ENCODE measurements at places on chromosomes 3 and 15. TPM values are rescaled to one million over a fixed set of nuclear protein-coding genes. Genes with fewer than 3 reads are reported as not detected.
A peak's percentile ranks its signal among the peaks of the same experiment; 100 is the strongest.

DNA sequence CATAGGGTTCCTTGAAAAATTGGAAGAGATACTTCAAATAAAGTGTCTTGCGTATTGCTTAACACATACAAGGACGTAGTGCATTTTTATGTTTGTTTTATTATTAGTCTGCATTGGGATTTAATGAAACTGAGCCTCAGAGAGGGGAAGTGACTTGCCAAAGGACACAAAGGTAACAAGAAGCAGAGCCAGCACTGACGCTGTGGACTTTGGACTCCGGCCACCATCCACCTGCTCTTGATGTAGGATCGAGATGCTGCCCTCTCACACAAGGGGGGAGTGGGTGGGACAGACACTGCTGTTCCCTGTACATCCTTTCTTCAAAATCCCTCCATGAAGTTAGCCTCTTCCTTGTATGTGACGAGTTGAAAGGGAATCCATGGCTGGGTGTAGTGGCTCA is 435.4 kb upstream of the RGMA start:
- DNase-seq, result no peak

Gene SKOR1
- 0.12 TPM for total RNA-seq

- no peak for DNase-seq
Observed at GRCh38 chr3:102536456-102536855, 101.6 kb downstream of the ZPLD1 start.

GRCh38 chr15:93087825-93088199 is 1.2 kb downstream of the RGMA start:
- peak; percentile 83 for DNase-seq

DNA sequence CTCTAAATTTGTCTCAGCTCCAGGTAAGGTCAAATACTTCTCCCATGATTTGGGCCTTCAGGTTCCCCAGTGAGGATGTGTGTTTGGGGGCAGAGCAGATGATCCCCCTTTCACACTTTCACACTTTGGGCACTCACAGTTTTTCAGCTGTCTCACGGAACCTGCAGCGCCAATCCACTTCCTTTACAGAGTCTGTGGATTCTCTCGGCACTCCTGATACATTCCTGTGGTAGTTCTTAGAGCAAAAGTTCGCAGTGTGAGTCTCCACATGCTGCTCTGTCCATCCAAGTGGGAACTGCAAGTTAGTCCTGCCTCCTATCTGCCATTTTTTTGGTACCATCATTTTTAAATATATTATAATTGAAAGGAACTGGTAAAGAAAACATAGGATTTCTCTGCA is 20.2 kb upstream of the CPOX start:
- DNase-seq, result no peak

DNA sequence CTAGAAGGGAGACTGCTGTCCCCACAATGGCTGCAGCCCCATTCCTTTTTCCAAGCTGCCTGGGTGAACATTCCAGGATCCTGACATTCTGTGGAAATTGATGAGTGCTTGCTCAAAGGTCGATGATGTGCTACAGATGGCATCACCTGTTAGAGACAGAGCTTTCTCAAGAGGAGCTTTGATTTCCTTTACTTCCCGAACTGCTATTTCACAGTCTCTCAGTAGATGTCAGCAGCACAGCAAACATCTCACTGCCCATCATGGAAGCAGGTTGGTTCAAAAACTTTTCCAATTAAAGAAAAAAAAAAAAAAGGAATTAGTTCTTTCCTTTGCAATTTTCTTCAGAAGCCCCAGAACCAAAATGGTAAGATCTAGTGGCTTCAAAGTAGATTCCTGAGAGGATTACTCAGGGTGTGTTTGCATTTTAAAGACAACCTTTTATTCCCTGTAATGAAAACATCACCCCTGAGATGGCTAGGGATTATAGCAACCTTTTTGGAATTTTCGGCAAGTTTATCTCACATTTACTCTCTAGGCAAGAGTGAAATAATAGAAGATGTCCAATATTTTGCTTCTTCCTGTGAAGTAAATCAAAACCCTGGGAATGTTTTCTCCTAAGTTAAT is 44.8 kb downstream of the POLR2M start:
- DNase-seq, result no peak

GRCh38 chr3:16304061-16305010 is 39.3 kb downstream of the OXNAD1 start:
- DNase-seq, result peak; percentile 49

DNA sequence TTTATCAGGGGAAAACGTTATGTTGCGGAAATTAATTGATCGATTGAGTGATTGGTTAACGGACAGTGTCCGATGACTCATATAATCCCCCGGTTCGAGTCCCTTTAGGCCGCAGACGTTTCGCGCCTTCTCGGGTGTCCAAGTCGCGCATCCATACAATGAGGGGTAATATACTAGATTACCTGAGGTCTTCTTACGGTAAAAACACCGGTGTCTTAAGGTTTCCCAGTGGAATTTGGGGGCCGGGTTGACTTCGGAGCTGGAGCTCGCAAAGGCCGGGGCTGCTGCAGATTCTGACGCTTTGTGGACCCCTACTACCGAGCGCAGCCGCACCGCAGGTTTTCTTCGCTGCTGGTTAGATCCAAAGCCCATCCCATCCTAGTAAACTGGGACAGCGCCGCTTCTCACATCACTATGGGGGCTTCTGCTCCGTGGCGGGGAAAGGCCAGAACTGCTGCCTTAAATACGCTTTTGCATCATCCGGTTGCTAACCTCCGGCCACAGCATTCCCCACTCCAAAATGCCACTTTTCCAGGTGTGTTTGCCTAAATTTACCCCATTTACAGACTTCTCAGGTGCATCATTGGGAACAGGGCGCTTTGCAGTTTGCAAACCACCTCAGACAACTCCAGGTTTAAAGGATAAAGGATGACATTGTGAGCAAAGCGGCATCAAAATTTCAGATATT is 858 bp upstream of the SACM1L start:
- peak; percentile 43 for DNase-seq

DNA sequence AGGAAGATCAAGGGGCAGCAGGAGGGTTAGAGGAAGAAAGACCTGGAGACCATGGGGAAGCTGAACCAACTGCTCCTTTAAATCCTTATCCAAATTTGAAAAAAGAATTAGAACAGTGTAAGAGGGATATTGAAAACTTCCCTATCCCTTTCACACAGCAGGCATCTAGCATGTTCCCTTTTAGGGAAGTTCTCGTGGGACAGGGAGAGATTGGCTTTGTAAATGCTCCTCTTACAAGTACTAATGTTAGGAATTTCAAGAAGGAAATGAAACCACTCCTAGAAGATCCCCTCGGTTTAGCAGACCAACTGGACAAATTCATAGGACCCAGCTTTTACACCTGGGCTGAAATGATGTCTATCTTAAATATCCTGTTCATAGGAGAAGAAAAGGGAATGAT is 41.5 kb downstream of the PPCDC start:
- DNase-seq, result no peak

DNA sequence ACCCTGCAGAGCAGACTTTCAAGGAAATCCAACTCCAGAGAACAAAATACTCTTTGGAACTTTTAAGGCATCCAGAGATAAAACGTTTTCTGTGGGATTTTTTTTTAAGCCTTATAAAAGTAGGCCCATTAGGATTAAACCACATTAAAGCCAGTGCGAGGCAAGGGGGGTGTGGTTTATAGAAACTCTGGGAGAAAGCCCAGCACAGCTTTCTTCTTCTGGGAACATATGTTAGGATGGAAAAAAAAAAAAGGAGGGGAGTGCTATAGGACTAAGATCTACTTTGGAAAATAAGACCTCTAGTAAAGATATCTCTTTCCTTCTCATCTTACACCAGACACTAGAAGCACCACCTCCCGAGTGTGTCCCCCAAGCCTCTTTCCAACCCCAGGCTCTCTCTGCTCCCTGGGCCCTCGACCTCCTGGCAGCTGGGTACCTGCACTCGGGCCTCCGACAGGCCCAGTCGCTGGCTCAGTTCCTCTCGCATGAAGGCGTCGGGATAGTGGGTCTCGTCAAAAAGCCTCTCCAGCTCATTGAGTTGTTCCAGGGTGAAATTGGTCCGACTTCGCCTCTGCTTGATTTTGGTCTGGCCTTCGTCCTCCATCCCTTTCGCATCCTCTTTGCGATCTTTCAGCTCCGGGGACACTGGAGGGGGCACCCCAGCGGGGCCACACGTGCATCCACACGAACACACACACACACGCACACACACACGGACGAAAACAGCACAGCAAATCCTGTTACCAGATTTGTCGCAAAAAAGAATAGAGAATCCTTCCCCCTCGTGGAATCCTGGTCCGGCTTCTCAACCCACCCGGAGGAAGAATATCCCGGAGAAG is 3.8 kb downstream of the SHOX2 start:
- no peak for DNase-seq

Gene LYZL4
- total RNA-seq, result not detected

DNA sequence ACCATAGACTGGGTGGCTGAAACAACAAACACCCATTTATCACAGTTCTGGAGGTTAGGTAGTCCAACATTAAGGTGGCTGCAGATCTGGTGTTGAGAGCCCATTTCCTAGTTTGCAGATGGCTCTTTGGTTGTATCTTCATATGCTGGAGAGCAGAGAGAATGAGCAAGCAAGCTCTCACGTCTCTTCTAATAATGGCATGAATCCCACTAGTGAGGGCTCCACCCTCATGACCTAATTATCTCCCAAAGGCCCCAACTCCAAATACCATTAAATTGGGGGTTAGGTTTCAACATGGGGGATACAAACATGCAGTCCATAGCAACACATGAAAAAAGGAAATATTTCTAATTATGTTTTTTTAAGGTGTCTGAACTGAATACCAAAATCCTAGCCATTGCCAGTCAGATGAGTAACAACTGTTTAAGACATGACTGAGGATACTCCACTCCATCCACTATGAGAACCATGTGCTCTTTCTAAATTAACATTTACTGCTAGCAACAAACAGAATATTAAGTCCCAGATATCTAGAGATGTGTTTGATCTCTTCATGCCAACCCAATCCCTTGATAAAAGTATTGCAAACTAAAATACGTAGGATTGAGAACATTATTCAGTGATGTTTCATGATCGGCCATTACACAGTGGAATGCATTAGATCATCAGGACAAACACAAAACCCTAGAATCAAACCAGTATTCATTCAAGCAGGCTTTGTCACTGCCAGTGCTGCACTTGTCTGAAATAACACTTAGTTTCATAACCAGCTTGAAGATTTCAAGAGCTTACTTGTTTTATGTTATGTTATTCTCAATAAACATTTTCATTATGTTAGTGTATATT is 340.3 kb downstream of the SLC9A9 start:
- no peak for DNase-seq

Gene IFT80
- 13.4 TPM for total RNA-seq

Gene ECT2
- 52.8 TPM for total RNA-seq

Gene IQCF6
- not detected for total RNA-seq

DNA sequence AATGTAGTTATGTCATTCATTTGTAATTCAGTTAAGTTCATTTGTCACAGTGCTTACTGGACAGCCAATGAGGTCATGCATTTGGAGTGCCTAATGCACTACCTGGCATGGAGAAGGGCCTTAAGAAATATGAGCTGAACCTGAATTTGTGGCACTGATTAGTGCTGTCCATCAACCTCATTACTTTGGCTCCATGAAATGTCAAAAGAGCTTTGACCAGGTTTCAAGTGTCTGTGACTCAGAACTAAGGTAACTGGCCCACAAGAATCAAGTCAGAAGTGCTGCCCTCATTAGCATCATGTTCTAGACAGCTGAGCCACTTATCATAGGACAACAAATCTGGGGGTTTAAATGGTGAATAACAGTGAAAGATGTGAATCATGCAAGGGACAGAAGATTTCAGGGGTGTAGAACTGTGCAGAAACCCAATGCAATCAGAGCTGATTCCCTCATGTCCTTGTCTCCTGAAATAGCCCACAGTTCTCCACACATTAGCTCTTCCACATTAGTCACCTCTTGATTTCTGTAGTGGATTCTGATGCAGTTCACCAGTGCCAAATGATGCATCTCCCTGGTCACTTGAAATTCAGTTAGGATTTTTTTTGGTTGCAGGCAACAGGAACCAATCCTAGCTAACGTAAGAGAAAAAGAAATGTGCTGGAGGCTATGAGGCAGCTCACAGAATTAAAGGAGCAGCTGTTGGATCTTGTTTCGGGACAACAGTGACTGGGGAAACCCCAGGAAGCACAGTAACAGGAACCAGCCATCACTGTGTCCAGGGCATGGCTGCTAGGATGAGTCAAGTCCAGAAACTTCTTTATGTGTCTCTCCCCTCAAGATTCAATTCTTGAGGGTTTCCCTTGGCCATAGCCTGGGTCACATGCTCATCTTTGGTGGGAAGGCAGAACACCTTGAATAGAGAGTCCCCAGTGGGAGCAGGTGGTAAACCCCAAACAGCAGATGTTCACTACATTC is 38.7 kb downstream of the CHST2 start:
- peak; percentile 28 for DNase-seq

Gene RARRES1
- total RNA-seq, result not detected

Measured in activated CD4-positive, alpha-beta memory T cell treated with anti-CD3 and anti-CD28 coated beads for 36 hours (primary cell).